Spinal cord (tissue), 10 donors: ENCODE measurements at places on chromosomes 16 and 17. TPM values are rescaled to one million over a fixed set of nuclear protein-coding genes. Genes with fewer than 3 reads are reported as not detected.

Gene ANKRD11
- 38.2 TPM for total RNA-seq

Gene PIRT
- 58.0 TPM for total RNA-seq

Gene KRT23
- total RNA-seq = 0.33 TPM

Gene KRT16
- 0.20 TPM for total RNA-seq

Gene CCDC200
- total RNA-seq = 0.55 TPM

Gene GPR179
- total RNA-seq = 1.3 TPM

Gene TEN1
- total RNA-seq = 12.6 TPM

Gene GPR142
- 0.22 TPM for total RNA-seq

Gene PDIA2
- 10.5 TPM for total RNA-seq

Gene SLC12A3
- 0.20 TPM for total RNA-seq

- DNase-seq = no peak
These were observed 39.0 kb upstream of the AKAP1 start for GRCh38 chr17:57045868-57046704.

DNA sequence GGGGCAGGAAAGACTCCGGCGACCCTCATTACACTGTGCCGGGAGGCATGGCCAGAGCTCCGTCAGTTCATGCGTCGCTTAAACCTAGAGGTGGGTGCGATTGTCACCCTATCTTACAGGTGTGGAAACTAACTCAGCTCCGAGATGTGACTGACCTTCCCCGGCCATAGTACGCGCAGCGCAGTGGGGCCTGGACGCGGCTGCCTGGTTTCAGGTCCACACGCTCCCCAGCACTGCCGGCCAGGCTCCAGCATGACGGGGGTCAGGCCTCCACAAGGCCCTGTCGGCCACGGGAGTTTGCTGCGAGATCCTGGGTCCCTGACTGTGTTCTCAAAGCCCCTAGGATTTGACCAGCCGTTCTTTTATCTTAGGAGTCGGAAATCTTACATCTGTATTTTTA, 34.4 kb downstream of the JPH3 start:
- no peak for DNase-seq

- DNase-seq = no peak
These were observed 3.2 kb downstream of the UTS2R start for GRCh38 chr17:82374626-82375331.

- no peak for DNase-seq
These were observed 195.8 kb upstream of the FOXF1 start for GRCh38 chr16:86314402-86315025.

DNA sequence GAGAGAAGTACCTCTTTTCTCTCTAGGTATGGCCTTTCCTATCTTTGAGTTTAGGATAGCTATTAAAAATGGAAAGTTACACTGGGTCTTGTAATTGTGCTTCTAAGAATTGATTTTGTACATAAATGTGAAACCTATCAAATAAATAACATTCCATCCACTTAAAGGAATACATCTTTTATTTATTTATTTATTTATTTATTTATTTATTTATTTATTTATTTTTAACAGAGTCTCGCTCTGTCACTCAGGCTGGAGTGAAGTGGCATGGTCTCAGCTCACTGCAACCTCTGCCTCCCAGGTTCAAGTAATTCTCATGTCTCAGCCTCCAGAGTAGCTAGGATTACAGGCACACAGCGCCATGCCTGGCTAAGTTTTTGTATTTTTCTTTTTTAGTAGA, 1114.0 kb upstream of the EEF2KMT start:
- DNase-seq = no peak

GRCh38 chr16:84732674-84733352, 33.0 kb downstream of the USP10 start:
- no peak for DNase-seq

- DNase-seq = no peak
These were observed 43.7 kb upstream of the DNAH9 start for GRCh38 chr17:11554542-11554941.

DNA sequence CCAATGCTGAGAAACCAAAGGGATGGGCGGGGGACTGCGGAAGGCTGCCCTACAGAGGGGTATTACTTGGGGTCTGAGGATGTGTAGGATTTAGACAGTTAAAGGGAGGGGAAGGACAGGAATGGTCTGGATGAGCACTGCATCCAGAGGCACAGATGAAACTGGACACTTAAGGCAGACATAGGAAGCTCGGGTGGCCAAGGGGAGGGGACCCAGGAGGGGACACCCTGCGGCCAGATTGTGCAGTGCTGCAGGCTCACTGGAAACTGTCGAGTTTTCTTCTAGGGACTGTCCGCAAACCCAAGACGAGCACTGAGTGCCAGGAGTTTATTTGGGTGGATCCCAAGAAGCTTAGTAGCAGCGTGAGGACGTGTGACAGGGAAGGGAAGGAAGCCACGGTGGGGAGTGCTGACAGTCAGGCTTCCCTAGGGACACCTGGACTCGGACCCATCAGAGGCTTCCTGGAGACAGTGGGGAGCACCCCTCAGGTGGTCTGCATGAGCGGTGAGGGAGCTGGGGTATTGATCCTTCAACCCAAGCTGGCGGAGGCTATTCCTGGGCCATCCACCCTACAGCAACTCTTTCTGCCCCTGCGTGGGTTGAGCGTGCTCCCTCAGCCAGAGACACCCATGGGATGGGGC, 278.7 kb downstream of the FOXL1 start:
- DNase-seq = no peak

DNA sequence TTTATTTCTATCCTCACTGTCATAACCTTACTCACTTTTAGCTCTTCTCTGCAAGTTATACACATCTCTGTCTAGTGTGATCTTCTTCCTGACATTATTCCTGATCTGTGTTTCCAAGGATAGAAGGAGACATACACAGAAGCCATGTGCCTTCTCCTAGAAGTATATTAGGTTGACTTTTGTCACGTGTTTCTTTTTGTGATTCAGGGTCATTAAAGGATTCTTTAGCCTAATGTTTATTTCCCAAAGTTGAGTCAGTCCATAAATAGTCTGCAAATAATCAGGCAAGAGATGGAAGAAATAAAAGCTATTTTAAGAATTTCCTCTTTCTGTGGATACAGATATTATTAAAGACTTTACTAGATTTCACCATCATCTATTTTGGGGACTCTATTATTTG, 214.1 kb upstream of the GOT2 start:
- no peak for DNase-seq

GRCh38 chr17:51992864-51993416, 165.6 kb downstream of the CA10 start:
- no peak for DNase-seq
